ENCODE measurements at places on chromosomes 4 and X.

GRCh38 chr4:129344058-129344457 is 248.1 kb downstream of the C4orf33 start:
- DNase-seq, result no peak

DNA sequence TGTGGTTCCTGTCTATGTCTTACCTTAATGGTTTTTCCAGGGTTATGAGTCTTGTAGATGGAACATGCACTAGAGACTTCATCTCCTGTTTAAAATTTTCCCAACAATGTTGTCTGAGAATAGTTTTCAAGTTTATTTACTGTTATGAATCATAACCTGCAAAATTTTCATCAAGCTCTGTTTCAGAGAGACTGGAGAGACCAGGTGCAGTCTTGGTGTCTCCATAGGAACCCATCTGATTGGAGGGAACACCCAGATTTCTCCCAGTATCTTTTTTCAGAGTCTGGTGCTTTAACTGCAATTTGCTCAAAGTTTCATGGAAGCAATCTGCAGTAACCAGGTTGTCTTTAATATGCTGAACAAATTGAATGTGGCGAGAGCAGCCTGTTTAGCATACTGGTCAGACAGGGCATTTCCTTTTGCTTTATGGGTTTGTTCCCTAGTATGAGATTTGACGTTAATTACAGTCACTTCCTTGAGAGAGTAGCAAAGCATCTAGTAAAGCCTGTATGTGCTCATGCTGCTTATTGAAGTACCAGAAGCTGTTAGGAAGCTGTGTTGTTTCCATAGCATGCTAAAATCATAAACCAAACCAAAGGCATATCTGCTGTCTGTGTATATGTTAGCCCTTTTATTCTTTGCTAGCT is 18.8 kb upstream of the VSIG1 start:
- no peak for DNase-seq

GRCh38 chrX:55007656-55008055 is 7.5 kb downstream of the APEX2 start:
- peak; percentile 34 for DNase-seq

GRCh38 chr4:175714686-175715085 is 97.4 kb downstream of the GPM6A start:
- DNase-seq, result no peak

GRCh38 chr4:56480691-56481090 is 13.3 kb downstream of the SRP72 start:
- DNase-seq, result no peak

GRCh38 chr4:164508097-164508496 is 245.8 kb upstream of the SMIM31 start:
- DNase-seq, result no peak

DNA sequence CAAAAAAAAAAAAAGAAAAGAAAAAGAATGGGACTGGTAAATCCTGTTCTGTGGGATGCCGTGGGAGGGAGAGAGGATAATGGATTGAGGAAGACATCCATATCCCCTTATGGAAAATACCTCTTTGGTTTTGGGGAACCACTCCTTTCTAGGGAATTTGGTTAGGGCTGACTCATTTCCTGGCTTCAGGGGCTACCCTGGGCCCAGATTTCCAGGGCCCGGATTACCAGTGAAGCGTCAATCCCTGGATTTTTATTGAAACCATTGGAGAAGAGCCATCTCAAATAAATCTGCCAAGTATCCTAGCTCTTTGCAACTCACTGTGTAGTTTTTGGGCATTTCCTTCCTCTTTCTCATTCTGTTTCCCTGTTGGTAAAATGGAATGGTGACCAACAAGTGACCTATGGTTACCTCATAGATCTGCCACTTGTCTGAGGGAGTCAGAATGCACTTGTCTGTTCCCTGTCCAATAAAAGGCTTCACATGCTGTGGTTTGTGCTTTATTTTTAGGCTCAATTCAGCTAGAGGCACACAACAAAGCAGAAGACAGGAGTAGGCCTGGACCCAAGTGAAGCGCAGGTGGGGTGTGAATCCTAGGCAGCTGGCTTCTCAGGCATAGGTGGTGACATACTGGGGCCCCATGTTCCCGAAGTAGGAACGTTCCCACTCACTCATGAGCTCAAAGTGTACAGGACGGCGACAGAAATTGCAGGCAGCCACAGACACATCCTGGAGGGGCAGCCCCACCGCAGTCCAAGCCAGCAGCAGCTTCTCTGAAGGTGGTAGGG is 8.6 kb downstream of the APEX2 start:
- peak; percentile 35 for DNase-seq

DNA sequence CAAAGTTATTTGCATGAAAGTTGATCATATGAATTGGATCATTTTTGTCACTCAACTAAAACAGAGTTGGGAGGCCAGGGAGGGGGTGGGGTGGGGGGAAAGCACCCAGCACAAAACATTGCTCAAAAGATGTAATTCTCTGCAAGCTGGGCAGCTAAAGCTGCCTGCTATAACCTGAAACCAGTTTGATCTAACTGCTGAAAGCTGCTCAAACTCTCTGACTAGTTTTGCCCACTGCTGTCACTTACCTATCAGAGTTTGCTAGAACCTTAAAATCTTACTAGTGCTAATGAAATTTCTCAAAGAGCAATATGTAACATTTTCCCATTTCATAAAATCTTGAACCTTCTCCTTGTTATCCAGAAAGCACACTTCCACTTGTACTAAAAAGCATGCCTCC is 10.4 kb downstream of the CXCL8 start:
- no peak for DNase-seq

DNA sequence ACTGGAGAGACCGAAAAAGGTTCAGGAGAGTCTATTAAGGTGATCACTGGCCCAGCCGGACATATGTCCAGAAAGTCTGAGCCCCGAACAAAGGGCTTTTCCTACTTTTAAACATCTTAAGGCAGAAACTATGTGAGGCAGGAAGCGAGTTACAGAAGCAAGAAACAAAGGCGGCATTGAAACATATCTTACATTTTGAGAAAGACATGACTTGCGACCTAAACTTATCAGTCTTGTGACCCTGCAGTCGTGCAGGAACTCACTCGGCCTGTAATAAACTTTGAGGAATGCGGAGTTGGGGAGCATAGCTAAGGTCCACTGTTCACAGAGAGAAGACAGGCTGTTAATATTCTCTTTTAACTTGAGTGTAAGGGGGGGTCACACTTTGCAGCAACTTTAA is 158.7 kb downstream of the TBX22 start:
- DNase-seq, result no peak

GRCh38 chr4:152976212-152976761 is 40.2 kb downstream of the FHDC1 start:
- DNase-seq, result no peak

- no peak for DNase-seq
Measured at GRCh38 chr4:70624226-70624793, 4.2 kb upstream of the ENAM start.

DNA sequence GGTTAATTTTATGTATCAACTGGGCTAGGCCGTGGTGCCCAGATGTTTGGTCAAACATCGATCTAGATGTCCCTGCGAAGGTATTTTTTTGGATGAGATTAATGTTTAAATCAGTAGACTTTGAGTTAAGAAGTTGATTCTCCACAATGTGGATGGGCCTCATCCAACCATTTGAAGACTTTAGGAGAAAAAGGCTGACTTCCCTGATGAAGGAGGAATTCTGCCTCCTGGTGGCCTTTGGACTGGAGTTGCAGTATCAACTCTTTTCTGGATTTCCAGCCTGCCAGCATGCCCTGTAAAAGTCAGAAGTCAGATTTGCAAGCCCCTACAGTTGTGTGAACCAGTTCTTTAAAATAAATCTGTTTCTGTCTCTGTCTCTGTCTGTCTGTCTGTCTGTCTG is 91.4 kb downstream of the STK32B start:
- no peak for DNase-seq

DNA sequence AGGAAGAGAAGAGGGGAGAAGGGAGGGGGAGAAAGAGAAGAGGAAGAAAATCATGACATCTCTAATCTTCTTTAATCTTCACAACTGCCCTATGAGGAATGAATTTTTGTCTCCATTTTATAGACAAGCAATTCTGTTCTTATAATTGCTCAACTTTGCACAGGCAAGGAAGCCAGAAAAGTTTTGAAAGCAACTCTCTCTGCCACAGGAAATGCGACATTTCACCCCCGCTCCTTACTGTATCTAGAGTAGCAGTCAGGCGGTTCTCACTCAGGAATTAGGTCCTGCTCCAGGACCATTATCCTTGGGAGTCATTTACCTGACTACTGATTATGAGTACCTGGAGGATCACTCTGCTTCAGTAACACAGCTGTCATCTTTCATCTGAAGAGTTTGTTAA is 69.2 kb upstream of the FAM9A start:
- no peak for DNase-seq

DNA sequence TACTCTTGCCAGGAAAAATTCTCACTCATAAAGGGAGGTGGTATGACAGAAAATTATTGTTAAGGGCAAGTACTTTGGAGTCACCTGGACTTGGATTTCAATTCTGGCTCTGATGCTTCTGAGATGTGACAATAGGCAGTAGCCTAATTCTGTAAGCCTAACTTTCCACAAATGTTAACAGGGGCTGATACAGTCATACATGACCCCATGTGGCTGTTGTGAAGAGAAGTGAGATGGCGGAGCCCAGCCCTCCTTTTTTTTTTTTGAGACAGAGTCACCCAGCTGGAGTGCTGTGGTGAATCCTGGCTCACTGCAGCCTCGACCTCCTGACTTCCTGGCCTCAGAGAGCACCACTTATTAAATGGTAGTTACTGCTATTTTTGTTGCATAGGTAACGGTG is 54.4 kb upstream of the IRF2 start:
- DNase-seq, result no peak

- no peak for DNase-seq
Measured at GRCh38 chr4:83207497-83208101, 77.0 kb downstream of the COQ2 start.

DNA sequence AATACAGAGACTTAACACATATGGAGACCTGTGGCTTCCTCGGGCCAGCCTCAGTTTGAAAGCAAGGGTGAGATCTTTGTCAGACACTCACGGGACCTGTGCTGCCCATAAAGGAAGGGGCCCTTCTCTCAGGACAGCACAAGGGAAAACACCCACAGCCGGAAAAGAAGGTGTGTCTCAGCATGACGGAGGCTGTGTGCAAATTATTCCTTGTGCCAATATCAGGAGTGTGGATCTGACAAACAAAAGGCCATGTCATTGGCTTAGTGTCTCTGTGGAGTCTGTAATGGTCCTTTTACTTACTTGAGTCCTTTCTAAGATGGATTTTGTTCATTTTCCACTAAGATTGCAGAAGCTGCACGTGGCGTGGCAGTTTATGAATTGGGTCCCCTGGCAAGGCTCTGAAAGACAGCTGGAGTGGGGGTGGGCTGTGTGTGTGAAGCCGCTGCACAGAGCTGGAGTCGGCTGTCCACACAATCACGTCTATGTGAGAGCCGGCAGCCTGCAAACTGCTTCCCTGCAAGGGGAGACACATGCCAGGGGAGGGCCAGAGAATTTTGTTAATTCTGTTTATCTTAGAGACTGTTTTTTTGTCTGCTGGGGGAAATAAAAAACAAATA is 1.9 kb downstream of the ENPP6 start:
- DNase-seq, result no peak

GRCh38 chrX:5305452-5305851 is 923.2 kb downstream of the NLGN4X start:
- DNase-seq, result no peak

DNA sequence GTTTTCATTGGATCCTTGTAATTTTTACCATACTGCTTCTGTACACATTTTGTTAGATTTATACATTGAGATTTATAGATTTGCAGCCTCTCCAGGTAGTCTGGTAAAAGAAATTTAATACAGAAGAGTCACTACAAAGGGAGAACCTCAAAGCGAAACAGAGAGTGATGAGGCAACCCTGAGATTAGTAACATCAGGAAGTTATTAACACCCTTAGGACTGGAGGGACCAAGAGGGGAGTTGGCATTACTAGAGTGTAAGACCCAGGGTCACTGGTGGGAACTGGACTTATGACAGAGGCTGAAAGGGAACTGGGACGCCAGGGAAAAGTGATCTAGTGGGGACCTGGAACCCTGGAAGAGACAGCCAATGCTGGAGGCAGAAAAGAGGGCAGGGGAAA is 20.6 kb upstream of the MAML3 start:
- no peak for DNase-seq

DNA sequence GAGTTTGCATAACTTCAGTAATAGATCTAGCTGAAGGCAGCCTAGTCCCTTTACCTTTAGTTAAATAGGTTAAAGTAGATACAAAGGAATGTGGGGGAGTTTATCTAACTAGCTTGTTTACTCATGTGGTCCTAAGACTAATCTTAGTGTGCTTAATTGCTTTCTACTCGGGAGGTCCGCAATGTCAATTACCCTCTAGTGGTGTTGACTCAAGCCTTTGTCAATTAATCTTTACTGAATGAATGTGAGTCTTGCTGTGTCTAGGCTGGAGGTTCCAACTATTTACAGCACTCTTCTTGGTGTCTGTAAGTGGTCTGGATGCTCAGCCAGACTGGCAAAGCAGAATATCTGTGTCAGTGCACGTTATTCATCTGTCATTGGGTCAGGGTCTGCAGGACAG is 17.9 kb upstream of the YTHDC1 start:
- DNase-seq, result no peak

GRCh38 chr4:93384241-93384640 is 444.3 kb upstream of the ATOH1 start:
- DNase-seq, result no peak

DNA sequence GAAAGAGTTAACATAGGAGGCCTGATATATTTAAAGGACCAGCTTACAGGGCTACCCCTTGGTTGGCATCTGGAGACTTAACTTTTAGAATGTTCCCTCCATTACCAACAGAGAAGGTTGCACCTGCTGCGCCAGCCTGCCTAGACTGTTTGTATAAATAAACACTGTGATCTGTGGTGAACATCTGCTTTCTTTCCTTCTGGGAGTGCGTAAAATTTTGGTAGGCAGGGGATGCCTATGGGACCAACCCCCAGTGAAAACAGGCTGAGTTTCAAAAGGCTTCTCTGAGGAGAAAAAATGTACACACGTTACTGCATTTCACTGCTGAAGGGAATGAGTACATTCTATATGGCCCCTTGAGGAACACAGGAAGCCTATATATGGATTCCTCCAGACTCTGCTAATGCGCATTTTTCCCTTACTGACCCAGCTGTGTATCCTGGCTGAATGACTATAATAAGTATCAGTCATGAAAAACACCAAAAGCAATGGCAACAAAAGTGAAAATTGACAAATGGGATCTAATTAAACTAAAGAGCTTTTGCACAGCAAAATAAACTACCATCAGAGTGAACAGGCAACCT is 13.8 kb downstream of the CENPC start:
- DNase-seq, result no peak

DNA sequence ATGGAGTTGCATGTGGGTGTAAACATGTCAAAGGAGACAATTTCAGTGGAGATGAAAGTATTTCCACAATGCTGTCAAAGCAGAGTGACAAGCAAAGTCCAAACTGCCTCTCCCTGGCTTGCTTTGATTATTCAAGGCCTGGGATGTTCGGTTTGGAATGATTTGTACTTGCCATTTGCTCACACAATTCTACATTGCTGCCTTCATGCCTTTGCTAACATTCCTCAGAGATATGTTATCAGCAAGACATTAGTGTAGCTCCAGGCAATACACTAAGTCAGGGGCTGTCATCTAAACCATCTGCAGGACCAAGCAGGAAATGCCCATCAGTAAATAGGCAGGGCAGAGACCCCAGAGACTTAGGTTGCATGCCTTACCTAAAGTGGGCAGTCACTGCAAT is 79.6 kb upstream of the C1QTNF7 start:
- DNase-seq, result no peak

GRCh38 chr4:169068423-169068822 is 58.4 kb upstream of the CBR4 start:
- no peak for DNase-seq

- DNase-seq, result peak; percentile 29
Measured at GRCh38 chr4:38424151-38424871, 239.7 kb upstream of the KLF3 start.
